ENCODE measurements at places on chromosomes 7 and 10.

DNA sequence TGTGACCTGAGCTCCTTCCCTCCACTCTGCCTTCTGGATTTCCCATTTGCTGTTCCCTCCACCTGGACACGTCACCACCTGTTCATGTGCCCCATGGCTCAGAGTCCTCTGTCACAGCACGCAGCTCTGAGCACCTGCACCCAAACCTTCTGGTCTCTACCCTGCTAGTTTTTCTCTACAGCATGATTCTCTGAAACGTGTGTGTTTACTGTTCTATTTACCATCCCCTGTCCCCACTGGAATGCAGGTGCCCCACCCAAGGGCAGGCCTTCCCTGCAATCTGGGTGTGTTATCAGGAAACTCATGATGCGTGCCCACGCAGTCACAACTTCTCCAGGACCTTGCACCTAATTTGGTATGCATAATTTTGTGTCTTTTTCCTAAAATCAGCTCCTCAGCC is 284.4 kb upstream of the IGFBP3 start:
- no peak for DNase-seq

DNA sequence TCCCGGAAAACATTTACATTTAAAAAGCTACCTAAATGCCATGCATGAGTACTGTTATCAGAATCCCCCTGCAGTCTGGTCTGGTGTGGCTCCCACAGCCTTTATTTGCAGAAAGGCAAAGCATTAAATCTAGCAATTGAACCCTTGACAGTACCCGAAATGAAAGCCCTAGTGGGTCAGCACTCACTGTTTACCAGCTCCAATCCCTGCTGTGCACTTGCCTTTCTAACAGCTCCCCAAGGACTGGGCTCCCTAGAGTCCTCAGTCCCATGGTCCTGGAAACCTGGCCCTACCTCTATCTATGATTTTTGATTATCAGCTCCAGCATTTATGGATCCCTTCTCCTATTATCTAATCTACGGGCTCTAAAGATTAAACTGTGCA is 1.9 kb upstream of the MACC1 start:
- no peak for DNase-seq

DNA sequence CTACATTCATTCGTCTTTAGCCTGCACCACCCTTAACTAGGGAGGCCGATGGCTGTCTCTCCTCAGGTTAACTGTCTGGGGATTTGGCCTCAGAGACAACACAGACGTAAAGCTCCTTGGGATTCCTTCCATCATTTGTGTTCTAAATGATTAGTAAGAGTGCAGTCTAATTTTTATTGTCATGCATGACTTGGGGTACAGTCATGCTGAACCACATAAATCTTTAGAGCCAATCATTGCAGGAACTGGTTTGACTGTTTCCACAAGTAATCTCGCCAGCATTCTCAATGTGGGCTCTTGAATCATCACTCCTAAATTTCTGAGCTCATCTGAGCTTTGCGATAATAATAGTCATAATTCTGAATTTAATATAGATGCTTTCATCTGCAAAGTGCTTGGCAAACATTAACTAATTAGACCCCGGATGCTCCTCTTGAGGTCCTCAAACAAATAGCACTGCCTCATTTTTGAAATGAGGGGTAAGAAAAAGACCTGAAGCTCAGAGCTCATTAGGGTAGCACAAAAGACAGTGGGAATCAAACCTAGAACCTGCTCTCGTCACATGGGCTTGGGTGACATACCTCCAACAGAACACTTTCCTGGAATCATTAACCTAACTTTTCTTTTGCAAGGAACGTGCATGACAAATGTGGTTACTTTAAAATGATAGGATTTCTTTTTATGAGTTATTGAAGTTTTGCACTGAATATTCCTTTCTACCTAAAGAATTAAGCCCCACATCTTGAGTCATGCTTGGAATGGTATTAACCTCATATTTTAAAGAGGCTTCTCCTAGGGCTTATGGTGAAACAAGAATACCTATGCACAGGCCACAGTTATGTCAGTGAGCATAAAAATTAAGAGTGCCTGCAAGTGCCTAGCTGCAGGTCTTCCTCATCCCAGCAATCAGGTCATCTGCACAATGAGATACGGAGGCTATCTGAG is 118.9 kb upstream of the NRP1 start:
- no peak for DNase-seq

- no peak for DNase-seq
Observed at GRCh38 chr10:65911151-65911835, 1014.5 kb upstream of the LRRTM3 start.
